ENCODE measurements at places on chromosomes 7 and 10.
A peak's percentile ranks its signal among the peaks of the same experiment; 100 is the strongest.

DNA sequence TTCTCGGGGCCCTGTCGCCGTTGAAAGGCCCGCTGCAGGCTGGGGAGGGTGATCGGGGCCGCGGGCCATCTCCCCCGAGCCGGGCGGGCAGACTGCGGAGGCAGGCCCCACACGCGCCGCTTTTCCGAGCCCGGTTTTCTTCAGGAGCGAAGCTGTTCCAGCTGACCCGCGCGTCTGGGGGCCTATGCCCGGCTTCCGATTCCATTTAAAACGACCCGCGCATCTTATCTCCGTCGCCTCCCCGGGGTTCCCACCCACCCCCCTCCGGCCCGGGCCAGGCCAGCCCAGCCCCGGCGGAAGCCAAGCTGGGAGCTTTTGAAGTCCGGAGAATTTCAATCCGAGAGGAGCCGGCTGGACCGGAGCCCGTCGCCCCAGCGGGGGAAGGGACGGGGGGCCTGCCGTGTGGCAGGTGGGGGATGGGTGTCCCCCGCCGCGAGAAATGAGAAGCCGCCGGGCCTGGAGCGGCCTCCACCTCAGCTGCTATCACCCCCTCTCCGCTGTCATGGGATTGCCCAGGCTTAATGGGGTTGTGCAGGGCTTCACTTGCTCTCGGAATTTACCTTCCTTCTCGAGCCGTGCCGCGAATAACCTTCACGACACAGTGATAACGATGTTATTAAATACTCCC, 3.1 kb upstream of the EVX1 start:
- no peak for DNase-seq

DNA sequence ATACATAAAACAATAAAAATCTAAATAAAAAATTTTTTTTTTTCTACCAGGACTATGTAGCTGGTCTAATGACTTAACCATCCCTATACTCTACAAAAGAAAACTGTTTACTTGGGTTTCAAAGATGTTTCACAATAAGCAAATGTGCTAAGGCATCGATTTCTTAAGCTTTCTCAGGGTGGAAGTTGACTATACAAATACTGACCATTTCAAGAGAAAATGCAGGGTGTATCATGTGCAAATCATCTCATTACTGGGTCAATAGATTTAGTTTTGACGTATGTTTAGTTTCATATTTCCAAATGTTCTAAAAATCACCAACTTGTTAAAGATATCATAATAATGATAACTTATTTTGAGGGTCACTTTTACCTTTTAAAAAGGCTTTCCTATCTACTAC, 7.5 kb downstream of the NRP1 start:
- DNase-seq: no peak

DNA sequence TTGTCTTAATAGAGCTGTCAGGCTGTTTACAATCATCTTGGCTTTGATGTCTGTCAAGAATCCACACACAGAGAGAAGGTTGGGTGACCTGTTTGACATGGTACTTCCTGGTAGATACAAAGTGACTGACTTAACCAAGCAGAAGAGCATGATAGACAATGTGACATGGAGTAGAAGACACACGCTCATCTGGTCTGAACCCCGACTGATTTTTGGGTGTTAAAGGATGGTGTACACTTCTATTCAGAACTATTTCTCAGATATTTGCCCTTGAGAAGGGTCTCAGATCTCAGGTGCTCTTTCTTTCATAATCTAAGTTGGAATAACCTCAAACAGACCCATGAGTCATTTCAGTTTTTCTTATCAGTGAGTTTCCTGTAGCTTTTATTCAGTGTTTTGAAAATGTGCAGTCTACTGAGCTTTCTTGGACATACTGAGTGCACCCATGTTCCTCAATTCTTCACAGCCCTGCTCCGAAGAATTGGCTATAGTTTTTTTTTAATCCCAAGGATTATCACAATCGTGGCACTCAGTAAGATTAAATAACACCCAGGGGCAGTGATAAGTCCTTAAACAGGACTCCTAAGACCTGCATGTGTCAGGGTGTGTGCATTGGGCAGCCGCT, 46.4 kb upstream of the NXPH1 start:
- DNase-seq: no peak

DNA sequence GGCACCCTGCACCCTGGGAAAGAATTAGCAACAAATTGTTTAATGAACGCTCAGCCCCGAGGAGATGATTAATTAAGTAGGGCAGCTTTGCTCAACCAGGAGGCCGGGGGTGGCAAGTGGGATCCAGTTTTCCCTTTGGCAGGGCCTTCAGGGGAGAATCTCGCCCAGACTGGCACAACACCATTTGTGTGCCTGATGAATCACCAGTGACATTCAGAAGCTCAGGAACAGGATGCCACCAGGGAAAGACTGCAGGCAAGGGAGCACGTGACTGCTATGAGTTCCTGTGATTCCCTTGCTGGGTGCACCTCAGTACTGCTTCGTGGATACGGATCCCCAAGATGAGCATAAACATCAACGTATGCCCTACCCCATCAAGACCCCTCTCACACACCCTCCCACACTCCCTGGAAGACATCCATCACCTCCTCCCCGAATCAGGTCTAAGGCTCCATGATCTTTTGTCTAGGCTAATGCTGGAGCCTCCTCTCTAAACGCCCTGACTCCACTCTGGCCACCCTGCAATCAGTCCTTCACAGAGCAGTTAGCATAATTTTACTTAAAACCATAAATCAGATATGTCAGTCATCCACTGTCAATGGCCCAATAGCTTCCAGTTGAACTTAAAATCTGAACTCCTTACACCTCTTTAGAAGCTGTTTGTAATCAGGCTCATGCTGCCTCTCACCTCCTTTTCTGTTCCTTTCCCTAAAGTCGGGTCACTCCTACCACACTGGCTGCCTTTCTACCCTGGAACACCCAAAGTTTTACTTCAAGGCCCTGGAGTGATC, 109.2 kb upstream of the AGK start:
- DNase-seq: no peak

- DNase-seq: peak; percentile 65
These were observed 923 bp downstream of the TRIL start for GRCh38 chr7:28957064-28957750.

DNA sequence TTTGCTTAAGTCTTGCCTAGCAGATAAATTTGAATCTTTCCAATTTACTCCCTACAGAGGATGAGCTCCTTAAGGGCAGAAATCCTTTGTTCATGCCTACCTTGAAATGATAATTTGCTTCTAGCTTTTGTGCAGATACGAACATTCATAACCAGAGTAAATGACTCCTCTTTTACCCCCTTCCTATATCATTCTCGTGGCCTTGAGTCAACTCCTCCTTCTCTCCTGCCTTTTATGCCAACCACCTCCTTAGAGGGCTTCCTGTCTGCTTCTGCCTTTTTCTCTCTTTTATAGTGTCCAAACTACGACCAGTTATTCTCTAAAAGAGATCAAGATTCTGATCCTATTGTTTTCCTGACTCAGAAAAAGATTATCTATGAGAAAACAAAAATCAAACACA, 36.4 kb downstream of the MYPN start:
- DNase-seq: no peak

- no peak for DNase-seq
These were observed 351.2 kb downstream of the PTPRN2 start for GRCh38 chr7:158236400-158236799.

DNA sequence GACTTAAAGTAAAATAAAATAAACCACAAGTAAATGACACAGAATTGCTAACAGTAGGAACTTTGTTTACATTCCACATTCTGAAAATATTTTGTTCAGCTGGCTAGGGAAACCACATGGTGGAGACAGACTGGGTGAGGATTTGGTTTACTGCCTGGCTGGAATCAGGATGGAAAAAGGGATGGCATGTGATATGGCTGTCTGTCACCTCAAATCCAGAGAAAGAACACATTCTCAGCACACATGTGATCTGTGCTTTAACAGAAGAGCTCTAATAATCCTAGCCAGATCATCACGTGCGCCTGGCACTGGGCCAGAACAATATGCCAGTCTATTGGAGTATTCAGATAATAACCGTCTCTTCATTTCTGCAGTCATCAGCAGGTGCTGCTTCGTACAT, 90.9 kb upstream of the PIP4K2A start:
- no peak for DNase-seq

DNA sequence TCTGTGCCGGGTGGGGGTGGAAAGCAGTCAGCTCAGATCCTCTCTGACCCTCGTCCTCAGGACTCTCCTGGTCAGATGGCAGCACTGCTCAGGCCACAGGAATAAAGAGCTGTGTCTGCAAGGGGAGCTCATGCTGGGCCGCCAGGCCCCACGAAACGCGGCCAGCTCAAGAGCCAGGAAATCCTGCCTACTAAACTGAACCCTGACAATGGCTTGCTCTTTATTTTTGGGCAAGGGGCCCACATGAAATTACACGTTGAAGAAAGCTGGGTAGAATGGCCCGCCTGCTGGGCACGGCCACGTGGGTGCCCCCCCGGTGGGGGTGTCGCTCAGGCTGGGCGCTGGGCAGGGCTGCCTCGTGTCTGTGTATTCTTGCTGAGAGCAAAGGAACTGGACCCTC, 103.0 kb downstream of the ITIH5 start:
- no peak for DNase-seq

DNA sequence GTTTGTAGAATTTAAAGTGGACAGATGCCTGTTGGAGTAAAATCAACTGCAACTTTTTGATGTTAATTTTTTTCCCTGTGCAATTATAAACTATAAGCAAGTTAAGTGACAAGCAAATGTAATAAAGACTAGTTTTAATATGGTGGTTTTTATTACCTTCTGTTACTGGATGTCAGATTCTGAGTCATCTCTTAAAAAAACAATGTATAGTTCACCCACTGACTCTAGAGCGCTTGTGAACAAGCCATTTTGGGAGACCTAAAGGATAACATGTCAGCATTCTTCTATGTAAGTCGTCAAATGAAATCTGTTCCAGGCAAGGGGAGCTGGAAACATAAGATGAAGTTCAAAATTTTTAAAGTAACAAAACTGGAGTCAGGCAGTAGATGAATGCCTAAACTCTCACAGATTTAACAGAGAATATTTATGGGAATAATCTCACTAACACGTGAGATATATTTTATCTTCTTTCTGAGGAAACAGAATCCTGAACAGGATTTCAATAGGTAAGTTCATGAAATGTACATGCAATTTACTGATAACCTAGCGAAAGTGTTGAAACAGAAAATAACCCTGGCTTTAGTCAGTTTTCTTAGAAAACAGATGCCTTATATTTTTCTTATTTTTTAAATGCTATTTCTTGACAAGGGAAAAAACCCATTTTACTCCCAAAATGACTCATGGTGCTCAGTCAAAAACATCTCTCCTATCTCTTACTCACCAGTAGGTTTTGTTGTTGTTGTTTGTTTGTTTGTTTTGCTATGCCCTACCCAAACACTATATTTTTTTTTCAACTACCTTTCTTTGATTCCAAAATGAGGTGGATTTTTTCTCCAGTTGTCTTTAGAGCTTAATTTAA, 91.7 kb downstream of the SLC39A12 start:
- DNase-seq: no peak

DNA sequence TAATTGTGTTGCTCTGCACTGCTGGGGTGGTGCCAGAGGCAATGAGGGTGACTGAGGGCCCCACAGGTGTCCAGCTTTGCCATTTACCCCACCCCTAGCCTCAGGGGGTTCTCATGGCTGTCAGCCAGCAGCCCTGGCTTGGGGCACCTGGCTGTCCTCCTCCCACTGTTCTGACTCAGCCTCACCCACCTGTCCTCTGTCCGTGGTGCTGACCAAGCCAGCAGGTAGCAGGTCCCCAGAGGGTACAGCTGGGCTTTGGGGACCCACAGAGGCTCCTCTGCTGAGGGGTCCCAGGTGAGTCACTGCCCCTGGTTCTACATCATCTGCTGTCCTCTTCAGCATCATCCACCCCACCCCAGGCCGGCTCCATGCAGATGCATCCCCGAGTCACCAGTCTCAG, 32.2 kb upstream of the ZNF716 start:
- DNase-seq: no peak

DNA sequence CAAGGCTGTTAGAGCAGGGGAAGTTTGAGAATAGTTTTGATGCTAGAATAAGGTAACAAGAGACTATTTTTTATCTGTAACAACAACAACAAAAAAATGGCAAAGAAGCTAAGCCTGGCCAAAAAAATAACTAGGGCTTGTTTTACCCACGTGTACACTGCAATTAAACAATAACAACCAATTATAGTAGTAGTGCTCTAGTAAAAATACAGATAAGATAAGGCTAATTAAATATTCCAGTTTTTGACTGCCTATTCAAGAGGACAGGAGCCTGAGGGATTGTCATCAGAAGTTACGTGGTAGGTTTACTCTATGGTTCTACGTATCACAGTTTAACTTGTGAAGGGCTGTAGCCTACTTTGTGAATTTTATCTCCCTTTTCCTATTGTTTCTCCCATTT, 29.2 kb downstream of the PCGF5 start:
- DNase-seq: no peak

GRCh38 chr10:85124603-85125051, 796.2 kb downstream of the CCSER2 start:
- no peak for DNase-seq

DNA sequence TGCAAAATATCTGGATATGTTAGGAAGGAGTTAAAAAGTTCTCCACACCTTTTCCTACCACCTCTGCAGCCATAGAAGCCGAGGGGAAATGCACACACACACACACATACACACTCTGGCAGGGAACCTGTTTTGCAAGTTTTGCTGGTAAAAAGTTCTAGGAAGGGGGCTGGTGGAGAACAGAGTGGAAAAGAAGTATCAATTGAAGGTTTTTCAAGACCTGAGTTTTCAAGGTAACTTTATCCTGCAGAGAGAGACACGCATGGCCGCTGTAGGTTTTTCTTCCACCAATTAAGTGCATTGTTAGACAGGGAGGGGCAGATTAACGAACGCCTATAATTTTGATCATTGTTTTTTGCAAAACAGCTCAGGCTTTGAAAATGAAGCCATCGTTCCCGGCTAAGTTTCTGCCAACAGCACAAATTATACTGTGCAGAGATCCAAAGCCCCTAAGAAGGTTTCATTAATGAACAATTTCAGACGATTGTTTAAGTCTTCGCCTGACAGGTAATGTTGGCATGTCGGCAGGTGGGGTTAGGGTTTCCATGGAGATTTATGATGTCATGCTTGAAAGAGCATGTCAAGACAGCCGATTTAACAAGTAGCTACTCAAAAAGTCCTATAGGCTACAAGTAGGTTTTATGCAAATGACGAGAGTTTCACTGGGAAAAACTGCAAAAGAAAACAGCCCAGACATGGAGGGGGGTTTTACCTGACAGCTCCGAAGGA, 29.7 kb downstream of the KIAA1217 start:
- no peak for DNase-seq

DNA sequence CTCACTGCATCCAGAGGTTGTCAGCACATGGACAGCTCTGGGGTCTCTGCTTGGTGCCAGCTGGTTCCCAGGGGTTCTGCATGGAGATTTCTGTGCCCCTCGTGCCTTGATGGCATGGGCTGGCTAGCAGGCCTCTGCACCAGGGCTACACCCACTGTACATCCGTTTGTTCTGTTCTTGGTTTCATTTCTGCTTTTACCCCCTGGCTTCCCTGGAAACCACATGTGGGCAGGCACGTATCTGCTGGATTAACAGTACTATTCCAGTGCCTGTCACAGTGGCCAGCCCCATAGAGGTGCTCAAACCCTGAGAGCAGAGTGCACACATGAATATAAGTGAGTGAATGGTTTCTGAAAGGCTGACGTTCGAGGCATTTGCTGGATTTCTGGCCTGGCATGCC, 207.2 kb upstream of the GPR26 start:
- no peak for DNase-seq

GRCh38 chr7:125222596-125222995, 293.0 kb upstream of the POT1 start:
- DNase-seq: no peak

GRCh38 chr10:60496181-60496580, 106.5 kb upstream of the ANK3 start:
- no peak for DNase-seq

Data from ascending aorta (tissue), 2 donors.